ENCODE measurements at places on chromosomes 6 and 20.

DNA sequence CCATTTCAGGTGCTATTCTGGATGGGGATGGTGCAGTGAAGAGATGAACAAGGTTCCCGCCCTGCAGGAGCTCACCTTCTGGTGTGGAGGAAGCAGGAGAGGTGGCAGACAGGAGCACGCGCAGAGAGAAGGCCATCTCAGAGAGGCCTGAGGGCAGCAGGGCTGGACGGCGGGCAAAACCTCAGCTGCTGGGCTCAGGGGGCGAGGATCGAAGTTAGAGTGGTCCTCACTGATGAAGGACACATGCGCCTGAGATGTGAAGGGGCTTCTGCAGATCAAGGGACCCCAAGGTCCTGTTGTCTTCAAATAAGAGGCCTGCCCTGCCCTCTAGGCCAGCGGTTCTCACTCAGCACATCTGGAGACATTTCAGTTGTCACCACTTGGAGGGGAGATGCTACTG, 198.4 kb upstream of the PMEPA1 start:
- no peak for DNase-seq

GRCh38 chr6:150723857-150724256, 124.2 kb downstream of the PLEKHG1 start:
- no peak for DNase-seq

DNA sequence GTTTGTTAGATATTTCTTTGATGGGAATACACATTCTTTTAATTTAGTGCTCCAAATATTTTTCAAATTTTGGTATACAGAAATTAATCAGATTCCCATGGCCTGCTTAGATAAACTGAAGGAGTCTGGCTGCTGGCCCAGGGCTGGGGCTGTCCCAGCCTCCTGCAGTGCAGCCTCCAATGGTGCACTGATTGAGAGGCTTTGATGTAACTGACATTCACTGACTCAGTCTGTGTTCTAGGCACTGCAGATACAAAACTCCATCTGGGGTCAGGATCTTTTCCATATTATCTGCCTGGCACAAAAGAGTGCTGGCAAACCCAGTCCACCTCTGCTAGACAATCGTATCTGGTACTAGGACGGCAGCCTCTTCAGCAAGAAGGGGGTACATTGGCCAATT, 64.8 kb downstream of the GRIK2 start:
- peak; percentile 9 for DNase-seq

DNA sequence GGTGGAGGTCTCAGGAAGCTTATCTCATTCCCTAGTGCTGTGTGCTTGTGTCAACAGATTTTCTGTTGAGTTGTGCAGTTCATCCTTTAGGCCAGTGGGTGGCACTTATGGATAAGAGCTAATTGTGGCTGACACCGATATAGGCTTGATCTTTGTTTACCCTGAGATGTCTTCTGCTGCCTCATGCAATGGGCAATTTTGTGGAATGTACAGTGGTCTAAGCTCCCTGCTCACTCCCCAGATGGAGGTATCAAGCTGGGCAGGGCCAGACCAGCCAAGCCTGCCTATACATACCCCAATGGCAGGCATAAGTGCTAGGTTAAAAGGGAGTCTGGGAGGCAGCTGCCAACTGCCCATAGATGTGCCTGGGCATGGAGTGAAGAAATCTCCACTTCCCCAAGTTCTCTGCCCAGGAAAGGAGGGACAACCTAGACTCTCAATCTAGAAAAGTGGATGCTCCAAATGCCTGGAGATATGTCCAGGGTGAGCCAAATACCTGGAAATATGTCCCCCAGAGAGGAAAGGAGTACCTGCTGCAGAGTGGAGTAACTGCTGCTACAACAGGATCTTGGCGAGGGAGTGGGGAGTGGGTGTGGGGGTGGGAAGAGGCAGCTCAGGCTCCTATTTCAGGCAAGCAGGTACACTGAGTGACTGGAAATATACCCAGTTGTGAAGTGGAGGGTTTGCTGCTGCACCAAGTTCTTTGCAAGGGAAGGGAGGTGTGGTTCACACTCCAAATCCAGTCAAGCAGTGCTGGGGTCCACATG, 53.2 kb upstream of the ARG1 start:
- DNase-seq: peak; percentile 46

DNA sequence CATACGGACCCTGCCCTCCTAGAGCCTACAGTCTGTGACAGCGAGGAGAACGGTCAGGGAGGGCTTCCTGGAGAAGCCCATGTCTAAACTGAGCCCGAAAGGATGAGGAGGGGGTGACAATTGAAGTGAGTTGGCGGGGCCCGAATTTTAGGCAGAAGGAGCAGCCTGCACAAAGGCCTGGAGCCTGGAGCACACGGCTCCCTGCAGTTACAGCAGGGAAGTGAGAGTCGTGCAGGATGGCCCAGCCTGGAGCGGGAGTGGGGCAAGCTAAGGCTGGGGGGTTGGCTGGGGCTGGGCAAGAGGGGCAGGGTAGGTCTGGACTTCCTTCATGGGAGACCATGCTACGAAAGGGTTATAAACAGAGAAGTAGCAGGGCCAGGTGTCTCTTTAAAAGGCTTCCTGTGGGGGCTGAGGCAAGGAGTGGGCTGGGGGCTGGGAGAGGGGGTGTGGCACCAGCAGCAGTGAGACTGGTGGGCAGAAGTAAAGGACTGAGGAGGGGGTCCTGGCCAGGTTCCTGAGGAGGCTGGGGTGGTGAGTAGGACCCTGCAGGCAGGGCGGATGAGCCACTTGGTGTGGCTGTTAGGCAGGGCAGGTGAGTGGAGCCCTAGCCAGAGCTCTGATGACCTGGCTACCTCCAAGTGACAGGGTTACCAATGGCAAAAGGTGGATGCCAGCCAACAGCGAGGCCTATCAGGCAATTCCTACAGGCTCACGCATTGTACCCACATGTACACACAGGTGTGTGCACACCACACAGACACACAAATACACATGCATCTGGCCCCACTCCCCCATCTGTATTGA, 119.2 kb downstream of the MRPL14 start:
- no peak for DNase-seq

DNA sequence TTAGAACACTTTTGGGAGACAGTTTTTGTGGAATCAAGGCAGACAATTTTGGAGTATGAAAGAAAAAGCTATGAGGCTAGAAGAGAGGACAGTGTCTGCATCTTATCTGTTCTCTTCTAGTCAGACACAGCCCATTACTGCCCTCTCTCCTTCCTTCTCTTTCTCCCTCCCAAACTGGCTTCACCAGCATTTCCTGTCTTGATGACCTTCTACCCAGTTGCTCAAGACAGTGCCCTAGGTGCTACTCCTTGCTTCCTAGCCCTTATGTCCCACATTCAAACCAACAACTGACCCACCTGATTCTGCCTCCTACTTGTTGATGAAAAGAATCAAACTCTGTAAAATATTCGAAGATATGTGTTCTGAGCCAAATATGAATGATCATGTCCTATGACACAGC, 116.4 kb upstream of the RIPOR2 start:
- DNase-seq: no peak

DNA sequence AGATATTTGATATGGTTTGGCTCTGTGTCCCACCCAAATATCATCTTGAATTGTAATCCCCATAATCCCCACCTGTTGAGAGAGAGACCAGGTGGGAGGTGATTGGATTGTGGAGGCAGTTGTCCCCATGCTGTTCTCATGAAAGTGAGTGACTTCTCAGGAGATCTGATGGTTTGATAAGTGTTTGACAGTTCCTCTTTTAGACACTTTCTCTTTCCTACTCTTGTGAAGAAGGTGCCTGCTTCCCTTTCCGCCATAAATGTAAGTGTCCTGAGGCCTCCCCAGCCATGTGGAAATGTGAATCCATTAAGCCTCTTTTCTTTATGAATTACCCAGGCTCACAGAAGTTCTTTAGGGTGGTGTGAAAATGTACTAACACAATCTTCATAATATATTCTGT, 1404.0 kb upstream of the ADGRB3 start:
- DNase-seq: no peak

DNA sequence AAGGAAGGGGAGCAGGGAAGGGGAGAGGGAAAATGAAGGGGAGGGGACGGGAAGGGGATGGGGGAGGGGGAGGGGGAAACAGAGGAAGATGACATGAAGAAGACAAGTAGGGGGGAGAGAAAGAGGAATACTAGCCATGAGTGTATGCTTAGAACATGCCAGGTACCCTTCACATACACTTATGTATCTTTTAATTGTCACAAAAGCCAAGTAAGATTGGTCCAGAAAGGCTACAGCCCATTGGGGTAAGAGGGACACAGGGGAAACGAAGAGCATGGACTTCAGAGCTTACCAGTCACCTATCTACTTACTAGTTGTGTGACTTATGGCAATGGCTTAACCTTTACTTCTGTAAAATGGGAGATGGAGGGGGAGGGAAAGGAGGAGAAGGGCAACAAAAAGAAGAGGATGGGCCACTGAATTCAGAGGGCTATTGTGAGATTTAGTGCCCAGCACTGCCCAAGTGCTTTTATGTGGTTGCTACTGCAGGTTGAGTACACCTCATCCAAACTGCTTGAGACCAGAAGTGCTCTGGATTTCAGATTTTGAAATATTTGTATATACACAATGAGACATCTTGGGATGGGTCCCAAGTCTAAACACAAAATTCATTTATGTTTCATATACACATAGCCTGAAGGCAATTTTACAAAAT, 90.3 kb downstream of the ARHGAP18 start:
- DNase-seq: no peak

- peak; percentile 61 for DNase-seq
Observed at GRCh38 chr20:39880890-39881289, 808.1 kb downstream of the MAFB start.
